Esophagus squamous epithelium (tissue), 5 donors: ENCODE measurements at places on chromosomes 3 and 15.

GRCh38 chr3:93904568-93904967 is 69.1 kb downstream of the PROS1 start:
- DNase-seq = no peak

DNA sequence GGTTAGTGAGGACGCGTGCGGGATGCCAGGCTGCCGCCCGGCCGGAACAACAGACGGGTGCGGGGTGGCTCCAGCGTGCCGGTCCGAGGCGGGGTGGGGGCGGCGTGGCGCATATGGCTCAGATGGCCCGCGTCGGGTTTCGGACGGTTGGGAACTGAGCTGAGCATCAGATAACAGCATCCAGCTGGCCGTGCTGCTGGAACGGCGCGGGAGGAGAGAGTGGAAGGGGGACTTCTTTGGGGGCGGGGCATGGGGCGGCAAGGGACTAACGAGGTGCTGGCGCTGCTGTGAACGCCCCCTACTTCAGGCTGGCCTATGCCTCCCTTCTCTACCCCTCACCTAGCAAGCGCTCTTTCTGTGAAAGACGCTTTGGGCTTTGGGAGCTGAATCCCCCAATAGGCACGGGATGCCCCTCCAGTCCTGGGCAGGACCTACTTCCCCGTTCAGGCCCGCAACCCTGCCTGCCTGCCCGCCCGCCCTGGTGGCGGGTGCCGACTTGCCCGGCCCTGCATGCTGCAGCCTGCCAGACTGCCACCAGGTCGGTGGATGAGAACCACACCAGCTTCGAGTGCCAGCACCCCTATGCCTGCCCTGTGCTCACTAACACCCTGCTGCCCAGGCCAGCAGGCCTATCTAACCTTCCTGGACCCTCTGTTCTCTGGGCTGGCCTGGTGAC is 542 bp downstream of the INKA1 start:
- DNase-seq = no peak

- no peak for DNase-seq
Measured at GRCh38 chr3:123559040-123559861, 25.6 kb downstream of the HACD2 start.

GRCh38 chr15:75081150-75081549 is 57.8 kb downstream of the PPCDC start:
- DNase-seq = no peak

- DNase-seq = no peak
Measured at GRCh38 chr3:106338582-106339214, 469.9 kb upstream of the CBLB start.

- no peak for DNase-seq
Measured at GRCh38 chr15:93983526-93983925, 247.8 kb upstream of the MCTP2 start.

GRCh38 chr3:107430996-107431245 is 53.7 kb downstream of the CCDC54 start:
- DNase-seq = no peak

DNA sequence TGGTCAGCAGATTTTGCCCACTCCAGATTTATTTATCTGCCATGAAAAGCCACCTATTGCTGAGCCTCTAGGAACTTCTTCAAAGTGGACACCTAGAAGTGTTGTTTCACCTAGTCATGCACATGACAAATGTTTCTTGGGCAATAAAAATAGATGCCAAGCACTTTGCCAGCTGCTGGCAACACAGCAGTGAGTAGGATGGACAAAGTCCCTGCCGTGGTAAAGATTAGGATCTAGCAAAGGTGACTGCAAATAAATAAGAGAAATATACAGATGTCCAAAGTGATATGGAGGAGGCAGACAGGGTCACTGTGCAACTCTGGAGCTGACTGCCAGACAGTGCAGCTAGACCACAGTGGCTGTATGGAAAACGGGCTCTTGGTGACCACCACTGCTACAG is 137.9 kb downstream of the SUCLG2 start:
- no peak for DNase-seq

DNA sequence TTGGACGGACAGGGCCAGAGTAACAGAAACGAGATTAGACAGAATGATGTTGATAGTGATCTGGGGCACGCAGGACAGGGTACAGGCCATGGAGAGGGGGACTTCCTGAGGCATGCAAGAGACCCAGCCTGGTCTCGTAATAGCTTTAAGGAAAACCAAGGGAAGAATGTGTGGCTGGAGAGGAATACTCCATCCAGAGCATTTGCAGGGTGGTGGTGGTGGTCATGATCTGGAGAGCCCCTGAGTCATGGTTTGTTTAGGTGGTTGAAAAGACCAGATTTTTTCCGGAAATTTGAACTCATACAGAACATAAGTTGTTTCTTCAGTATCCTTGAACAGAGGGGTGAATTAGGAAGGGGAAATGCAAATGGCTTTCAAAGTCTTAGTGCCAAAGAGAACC is 138.5 kb downstream of the DUT start:
- no peak for DNase-seq

DNA sequence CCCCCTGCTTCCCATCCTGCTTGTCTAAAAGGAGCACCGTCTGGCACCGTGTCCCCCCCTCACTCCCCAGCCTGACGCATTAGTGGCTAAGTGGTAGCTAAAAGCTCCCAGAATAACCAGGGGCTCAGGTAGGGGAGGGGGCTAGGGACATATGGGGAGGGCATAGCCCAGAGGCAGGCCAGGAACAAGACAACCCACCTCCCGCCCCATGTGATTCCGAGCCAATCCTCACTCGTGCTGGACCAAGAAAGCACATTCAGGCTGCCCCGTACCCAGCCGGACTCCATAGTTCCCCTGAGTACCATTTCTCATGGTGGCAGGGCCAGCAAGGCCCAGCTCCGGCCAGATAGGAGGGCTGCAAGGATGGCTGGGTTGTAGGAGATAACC is 11.5 kb downstream of the SEMA7A start:
- no peak for DNase-seq

DNA sequence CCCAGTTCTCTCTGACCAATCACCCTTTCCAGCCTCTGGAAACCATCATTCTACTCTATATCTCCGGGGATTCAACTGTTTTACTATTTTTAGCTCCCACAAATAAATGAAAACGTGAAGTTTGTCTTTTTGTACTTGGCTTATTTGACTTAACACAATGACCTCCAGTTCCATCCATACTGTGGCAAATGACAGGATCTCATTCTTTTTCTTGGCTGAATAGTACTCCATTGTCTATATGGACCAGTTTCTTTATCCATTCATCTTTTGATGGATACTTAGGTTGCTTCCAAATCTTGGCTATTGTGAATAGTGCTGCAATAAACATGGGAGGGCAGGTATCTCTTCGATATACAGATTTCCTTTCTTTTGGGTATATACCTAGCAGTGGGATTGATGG is 34.1 kb downstream of the NRROS start:
- no peak for DNase-seq

DNA sequence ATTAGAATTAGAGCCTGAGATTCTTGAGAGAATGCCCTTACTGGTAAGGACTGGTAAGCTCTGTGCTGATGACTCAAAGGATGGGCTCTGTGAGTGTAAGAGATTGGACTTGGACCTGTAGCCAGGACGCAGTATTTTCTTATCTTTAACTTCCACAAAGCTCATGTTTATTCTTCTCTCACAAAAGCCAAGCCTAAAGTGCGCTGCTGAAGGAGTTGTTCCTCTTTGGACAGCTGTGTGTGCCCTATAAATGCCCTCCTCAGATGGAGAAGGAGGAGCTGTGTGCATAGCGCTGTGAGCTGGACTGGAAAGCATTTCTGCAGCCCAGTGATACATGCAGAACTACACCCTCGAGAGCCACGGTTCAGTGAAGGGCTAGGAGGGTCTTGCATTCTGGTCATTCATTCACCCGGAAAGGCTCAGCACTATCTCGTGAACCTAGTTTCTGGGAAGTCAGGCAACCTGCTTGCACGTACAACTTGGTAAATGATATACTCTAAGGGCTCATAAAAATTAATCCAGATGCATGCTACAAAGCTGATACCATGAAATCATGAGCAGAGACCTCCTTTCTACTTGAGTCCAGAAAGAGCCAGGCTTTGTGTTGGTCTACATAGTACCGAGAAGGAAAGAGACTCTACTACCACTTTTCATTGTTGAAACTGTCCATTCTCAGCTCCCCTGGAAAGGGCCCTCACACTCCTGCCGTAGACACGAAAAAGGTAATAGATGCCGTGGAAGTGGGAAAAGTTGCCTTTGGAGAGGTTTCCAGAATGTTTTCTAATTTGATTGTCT is 103.0 kb upstream of the TBL1XR1 start:
- no peak for DNase-seq

DNA sequence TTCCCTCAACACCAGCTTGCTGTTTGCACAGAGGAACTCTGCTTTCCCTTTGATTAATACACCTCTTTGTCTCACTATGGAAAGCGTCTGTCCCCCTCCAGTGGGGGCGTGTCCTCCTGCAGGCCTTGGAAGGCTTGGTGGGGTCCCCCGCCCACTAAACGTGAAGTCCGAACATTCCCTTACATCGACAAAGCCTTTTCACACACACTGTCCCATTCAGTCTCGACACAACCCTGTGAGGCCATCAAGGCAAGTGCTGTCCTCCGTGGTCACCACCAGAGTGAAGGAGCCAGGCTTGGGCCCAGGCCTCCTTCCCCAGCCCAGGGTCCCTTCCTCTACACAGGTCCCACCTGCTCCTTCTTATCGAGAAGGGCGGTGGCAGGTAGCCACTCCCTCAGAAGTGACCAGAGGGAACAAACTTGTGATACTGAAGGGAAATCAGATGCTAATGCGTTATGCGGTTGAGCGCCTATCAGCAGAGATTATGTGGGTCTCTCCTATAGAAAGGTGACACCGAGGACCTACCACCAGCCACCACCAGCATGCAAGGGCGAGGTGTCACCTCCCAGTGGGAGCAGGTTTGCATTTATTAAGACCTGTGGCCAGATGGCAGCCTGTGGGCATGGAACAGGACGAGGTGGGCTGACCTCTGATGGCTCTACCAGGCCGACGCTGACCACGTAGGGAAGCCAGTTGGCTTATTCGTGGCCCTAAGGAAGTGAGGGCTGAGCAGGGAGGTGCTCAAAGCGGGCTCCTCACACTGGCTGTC is 6.6 kb downstream of the NRROS start:
- DNase-seq = no peak

DNA sequence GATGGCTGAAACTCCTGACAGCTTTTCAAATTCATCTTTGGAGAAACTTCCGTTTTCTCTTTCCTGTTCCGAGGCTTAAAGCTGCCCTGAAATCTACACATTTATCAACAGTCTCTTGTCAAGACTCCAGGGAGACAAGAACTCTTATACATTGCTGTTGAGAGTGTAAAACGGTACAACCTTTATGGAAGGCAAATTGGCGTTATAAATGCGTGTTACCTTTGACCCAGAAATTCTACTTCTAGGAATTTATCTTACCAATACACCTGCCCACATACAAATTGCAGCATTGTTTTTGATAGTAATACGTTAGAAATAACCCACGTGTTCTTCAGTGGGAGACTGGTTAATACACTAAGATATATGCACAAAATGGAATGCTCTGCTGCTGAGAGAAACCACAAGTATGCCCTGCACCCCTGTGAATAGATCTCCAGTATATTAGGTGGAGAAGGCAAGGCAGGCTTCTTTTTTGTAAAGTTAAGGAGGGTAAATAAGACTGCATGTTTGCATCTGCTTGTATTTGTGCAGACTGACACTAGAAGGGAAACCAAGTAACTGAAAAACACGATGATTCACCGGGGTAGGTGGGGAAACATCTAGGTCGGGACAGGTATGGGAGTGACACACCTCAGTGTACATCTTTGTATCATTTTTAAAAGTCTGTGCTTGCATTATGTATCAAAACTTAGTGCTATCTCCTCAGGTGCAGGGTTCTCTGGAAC is 97.5 kb downstream of the IGF1R start:
- no peak for DNase-seq

DNA sequence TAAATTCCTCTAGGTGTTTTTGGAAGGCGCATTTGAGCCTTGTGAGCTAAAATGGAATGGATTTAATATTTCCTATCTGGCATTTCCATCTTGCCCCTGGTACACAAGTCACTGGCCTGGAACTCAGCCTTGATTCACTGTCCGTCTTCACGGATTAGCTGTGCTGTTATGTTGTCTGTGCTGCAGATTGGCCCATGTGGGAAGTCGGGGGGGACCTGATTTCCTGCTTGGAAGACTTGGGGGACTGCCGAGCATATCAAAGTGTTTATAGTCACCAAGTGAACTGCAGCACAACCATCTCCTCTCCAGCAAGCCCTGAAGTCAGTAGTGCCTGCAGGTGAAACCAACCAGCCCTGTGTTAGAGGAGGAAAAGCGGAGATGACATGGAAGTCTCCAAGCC is 12.2 kb downstream of the GHRL start:
- DNase-seq = no peak

- no peak for DNase-seq
Measured at GRCh38 chr3:177597311-177598096, 400.2 kb upstream of the TBL1XR1 start.

GRCh38 chr3:42831321-42831713 is 22.1 kb downstream of the ACKR2 start:
- DNase-seq = no peak

GRCh38 chr3:31840252-31840651 is 140.8 kb downstream of the OSBPL10 start:
- no peak for DNase-seq

DNA sequence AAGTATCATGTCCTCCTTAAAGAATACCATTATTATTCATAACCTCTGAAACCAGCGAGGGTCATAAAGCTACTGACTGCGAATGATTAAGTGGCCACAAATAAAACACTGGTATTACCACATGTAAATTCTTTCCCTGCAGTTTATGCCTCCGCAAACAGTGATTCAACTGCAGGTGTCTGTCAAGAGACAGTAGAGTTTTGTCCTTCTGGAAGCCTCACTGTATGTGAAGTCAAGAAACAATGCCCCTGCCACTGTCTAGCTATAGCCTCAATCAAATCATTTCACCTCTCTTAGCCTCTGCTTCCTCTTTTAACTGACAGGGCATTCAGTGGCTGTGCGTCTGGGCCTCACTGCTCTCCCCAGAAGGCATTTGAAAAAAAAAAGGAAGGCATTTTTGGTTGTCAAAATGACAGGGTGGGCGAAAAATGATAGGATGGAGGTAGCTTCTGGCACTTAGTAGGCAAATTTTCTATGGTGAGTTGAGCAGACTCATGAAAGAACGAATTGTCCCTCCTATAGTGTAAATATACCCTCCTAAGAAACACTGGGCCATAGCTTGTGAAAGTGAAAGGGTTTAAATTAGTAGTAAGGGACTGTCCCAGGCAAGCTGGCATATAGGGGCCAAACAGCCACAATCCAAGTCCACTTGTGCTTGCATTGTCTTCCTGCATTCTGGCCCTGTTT is 66.7 kb downstream of the FILIP1L start:
- DNase-seq = no peak

GRCh38 chr15:58258501-58259292 is 120.5 kb downstream of the AQP9 start:
- DNase-seq = no peak

- DNase-seq = no peak
Measured at GRCh38 chr15:51203797-51204196, 109.1 kb upstream of the TNFAIP8L3 start.

GRCh38 chr15:90143166-90143655 is 40.9 kb upstream of the IDH2 start:
- DNase-seq = no peak

GRCh38 chr15:67116742-67117141 is 51.3 kb downstream of the SMAD3 start:
- DNase-seq = no peak
